ENCODE measurements at places on chromosomes 5 and 9.

- DNase-seq, result no peak
These were observed 6.1 kb downstream of the SLCO4C1 start for GRCh38 chr5:102290004-102290403.

- DNase-seq, result no peak
These were observed at the start of gene SPINK13 for GRCh38 chr5:148268566-148268965. Gene SPINK13, plus strand, starts transcription at chr5:148268794. Its CDS starts 1,279 bp downstream, at chr5:148270073.

- DNase-seq, result no peak
These were observed 226.7 kb downstream of the SYK start for GRCh38 chr9:91028166-91028827.

GRCh38 chr5:131496400-131496713, 138.7 kb downstream of the RAPGEF6 start:
- no peak for DNase-seq

GRCh38 chr5:172875505-172876279, 41.6 kb downstream of the ERGIC1 start:
- no peak for DNase-seq

DNA sequence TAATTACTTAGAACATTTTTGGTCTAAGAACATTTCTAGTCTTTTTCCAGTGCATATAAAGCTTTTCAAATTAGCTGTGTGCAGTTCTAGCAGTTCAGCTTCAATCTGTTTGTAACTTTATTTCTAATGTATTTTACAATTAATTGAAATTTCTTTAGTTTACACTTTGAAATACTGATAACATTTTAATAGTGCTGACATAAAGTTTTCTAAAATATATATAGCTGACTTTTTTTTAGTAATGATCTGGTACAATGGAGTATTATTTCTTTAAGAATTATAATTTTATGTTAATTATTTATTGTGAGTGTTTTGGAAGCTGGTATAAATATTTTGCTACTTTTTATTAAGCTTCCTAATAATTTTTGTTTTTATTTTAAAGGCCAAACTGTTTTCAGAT, 43.3 kb downstream of the CCNH start:
- no peak for DNase-seq

DNA sequence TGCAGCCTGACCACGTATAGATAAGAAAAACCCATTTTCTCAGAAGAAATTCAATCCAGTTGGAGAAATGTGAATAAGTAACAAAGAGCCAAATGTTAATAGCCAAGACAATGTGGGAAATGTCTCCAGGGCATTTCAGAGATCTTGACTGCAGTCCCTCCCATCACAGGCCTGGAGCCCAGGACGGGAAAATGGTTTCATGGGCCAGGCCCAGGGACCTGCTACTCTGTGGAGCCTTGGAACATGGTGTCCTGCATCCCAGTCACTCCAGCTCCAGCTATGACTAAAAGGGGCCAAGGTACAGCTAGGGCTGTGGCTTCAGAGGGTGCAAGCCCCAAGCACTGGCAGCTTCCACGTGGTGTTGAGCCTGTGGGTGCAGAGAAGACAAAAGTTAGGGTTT, 490.0 kb downstream of the CYLC2 start:
- no peak for DNase-seq

DNA sequence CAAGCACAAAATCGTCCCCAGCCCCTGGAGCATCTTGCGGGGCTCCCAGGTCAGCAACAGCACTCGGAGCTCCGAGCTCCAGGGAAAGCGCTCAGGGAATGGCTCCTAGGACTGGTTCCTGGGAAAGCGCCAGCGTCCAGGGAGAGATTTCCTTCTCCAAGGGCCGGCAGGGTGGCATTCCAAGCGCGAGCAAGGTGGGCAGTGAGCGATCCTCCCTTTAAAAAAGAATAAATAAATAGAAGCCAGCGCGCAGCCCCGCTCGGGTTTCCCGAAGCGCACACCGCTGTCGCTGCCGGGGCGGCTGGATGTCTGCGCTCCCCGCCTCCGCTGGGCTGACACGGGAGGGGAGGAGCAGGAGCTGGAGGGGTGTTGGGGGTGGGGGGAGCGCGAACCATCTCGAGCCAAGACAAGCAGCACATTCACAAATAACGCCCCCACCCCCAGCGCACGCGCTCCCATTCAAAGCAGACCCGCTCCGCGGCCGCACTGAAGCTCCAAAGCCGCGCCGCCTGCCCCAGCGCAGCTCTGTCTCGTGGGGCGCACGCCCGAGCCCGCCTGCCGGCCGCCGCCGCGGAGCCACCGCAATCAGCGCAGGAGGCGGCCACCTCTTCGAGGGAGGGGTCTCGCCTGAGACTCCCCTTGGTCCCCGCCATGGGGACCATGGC, 327.4 kb downstream of the SH3GL2 start:
- DNase-seq, result no peak

DNA sequence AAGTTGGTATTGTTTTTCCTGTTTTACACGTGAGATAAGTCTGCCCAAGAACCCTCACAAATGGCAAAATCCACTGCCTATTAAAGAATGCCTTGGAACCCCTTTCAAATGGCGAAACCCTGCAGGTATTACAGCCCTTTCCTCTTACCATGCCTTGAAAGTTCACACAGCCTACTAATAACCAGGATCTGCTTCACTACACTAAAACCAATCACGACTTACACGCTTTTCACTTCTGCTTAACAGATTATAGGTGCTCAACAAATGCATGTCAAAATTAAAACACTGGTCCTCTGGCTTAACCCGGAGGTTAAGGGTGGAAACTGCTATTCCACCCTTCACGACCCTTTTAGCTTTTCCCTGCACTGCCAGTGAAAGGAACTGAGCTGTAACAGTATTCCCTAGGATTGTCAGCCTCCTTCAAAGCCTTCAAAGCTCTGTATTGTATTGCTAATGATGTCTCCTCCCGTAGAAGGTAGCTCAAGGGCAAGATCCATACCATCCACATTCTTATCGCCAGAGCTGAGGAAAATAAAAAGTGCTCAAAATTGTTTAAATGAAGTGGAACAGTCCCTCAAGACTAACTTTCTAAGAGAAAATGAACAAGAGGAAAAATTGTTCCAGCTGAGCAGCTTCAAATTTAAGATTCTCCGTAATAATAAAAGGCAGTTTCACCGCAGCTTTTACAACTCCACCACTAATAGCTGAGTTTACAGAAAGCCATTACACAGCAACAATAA, 997 bp downstream of the AUH start:
- no peak for DNase-seq

- DNase-seq, result no peak
These were observed 1640.9 kb upstream of the C9orf72 start for GRCh38 chr9:29214154-29214689.
